Hematopoietic multipotent progenitor cell treated with erythropoietin and hydrocortisone succinate and interleukin-3 and kit ligand, for 15 days (in vitro differentiated cells): ENCODE measurements at places on chromosomes 6 and 20.

- no peak for DNase-seq
These were observed 114.1 kb downstream of the SCAF8 start for GRCh38 chr6:154847318-154847717.

DNA sequence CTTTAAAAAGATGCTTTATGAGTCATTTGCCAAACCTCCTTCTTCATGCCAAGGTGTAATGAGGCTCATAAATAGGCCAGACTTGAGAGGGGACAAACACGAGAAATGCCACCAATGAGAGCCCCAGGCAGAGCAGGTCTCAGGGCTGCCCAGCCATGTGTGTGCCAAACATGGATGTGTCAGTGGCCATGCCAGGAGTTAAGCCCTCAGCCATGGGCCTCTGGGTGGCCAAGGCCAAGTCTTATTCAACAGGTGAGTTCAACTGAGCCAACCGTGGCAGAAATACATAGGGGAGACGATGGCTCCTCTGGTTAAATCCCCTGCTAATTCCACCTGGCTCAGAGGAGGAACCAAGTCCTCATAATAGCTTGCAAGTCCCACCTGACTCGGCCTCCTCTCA lies 358.8 kb downstream of the PREX1 start:
- no peak for DNase-seq

DNA sequence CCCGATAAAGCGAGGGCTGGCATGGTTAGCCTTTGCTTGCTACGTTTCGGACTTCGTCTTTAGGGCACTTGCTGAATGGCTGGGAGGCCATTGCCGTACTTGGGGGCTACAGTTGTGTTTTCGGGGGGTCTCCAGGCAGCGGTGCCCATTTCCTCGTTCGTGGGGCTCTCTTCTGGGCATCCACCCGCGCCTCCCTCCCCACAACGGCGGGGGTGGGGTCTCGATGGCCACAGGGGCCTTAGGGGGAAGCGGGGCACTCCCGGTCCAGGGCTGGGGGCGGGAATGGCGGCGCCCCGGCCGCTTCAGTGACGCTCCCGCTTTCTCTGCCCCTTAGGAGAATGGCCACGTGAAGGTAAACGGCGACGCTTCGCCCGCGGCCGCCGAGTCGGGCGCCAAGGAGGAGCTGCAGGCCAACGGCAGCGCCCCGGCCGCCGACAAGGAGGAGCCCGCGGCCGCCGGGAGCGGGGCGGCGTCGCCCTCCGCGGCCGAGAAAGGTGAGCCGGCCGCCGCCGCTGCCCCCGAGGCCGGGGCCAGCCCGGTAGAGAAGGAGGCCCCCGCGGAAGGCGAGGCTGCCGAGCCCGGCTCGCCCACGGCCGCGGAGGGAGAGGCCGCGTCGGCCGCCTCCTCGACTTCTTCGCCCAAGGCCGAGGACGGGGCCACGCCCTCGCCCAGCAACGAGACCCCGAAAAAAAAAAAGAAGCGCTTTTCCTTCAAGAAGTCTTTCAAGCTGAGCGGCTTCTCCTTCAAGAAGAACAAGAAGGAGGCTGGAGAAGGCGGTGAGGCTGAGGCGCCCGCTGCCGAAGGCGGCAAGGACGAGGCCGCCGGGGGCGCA lies 2.4 kb downstream of the MARCKS start:
- DNase-seq = no peak

- DNase-seq = no peak
These were observed 155.3 kb downstream of the ZMYND8 start for GRCh38 chr20:47201074-47201730.

DNA sequence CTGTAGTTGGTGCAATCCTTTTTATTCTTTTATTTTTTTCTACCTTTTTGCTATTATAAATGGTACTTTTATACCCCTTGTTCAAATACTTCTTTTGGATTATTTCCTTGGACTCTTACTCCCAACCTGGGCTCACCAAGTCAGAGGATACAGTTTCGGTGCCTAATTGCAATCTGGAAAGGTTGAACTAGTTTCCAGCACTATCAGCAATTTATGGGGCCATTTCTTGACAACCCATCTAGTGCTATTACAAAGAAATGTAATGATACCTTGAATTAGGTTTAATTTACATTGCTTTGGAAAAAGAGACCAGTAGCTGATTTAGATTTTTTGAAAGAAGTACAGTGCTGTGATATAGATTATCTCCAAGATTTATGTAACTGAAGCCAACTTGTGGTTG lies 5.2 kb downstream of the PTPRA start:
- no peak for DNase-seq

GRCh38 chr6:17725083-17725482 lies 18.4 kb upstream of the NUP153 start:
- DNase-seq = no peak

- DNase-seq = no peak
These were observed 237.1 kb upstream of the AFDN start for GRCh38 chr6:167589615-167589940.

GRCh38 chr6:121816361-121816760 lies 380.9 kb downstream of the GJA1 start:
- DNase-seq = no peak

DNA sequence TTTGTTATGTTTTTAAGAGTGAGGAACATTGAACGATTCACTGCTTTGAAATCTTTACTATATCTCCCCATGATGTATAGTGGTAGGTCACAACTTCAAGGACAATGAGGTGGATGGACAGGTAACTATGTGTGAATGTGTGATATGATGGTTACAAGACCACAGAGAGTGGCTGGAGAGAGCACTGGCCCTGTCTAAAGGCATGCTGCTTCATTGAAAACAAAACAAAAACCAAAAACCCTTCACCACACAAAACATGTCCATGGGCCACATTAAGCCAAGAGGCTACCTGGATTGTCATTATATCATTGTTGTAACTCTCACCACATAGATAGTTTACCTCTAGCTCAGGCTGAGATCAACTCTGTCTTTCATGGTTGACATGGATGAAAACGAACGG lies 180.6 kb upstream of the TENT5A start:
- no peak for DNase-seq

DNA sequence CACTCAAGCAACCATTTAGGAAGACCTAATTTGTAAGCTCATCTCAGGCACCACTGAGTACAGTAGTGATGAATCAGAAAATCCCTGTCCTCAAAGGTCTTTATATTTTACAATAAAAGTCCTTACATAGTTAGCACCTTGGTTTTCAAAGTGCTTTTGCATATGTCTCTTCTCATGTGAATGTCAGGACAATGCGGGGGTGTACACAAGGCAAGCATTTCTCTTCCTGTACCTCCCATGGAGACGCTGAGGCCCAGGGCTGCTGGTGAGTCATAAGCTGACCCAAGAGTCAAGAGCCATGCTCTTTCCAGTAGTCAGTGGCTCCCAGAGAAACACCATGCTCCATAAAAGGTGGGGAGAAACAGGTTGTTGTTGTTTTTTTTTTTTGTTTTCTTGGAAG lies 174.0 kb downstream of the GJA10 start:
- DNase-seq = no peak

- no peak for DNase-seq
These were observed 109.3 kb downstream of the IPCEF1 start for GRCh38 chr6:154247119-154247861.

- DNase-seq = no peak
These were observed 823 bp downstream of the NHLRC1 start for GRCh38 chr6:18121580-18122127.

DNA sequence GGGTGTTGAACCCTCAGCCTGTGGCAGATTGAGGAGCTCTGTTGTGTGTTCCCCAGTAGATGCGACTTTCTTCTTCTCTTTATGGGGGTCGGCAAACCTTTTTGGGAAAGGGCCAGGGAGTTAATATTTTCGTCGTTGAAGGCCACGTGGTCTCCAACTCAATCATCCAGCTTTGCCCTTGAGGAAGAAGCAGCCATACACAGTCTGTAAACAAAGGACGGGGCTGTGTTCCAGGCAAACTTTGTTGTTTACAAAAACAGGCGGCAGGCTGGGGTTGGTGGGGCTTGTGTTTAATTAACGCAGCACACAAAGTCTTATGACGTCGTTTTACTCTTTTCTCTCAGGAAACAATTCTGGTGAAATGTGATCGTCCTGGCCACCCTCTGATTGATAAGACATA lies 20.2 kb downstream of the KIF25 start:
- no peak for DNase-seq

DNA sequence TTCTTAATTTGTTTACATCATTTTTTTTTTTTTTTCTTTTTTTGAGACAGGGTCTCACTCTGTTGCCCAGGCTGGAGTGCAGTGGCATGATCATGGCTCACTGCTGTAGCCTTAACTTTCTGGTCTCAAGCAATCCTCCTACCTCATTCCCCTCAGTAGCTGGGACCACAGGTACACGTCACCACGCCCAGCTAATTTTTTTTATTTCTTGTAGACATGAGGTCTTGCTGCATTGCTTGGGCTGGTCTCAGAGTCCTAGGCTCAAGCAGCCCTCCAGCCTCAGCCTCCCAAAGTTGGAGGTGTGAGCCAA lies 30.3 kb downstream of the RPF2 start:
- no peak for DNase-seq

GRCh38 chr6:36979347-36979742 lies 6.7 kb downstream of the MTCH1 start:
- peak; percentile 76 for DNase-seq

- no peak for DNase-seq
These were observed 6.0 kb downstream of the CTSZ start for GRCh38 chr20:59001068-59001448.

DNA sequence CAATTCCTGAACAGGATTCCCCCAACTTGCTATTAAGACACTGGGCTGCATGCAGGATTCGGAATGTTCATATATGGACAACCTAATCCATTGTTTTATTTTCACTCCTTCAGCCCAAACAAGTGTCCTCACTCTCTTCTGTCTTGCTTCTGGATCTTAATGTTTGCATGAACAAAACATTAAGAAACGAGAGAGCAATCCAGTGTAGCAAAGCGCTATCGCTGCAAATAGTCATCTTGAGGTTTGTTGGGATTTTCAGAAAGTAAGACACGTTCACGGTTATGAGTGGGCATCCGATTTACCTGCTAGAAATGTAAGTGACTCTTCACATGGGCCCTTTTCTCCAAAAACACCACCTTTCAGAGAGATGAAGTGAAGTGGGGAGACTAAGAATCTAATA lies 156.4 kb downstream of the MBOAT1 start:
- DNase-seq = no peak

- DNase-seq = no peak
These were observed 22.7 kb upstream of the NTSR1 start for GRCh38 chr20:62685781-62686555.

- no peak for DNase-seq
These were observed 93.6 kb downstream of the ARMC2 start for GRCh38 chr6:108941859-108942258.

GRCh38 chr6:143697076-143697800 lies 19.5 kb downstream of the PHACTR2 start:
- no peak for DNase-seq

GRCh38 chr6:116560130-116560529 lies 6.6 kb downstream of the CALHM4 start:
- no peak for DNase-seq

DNA sequence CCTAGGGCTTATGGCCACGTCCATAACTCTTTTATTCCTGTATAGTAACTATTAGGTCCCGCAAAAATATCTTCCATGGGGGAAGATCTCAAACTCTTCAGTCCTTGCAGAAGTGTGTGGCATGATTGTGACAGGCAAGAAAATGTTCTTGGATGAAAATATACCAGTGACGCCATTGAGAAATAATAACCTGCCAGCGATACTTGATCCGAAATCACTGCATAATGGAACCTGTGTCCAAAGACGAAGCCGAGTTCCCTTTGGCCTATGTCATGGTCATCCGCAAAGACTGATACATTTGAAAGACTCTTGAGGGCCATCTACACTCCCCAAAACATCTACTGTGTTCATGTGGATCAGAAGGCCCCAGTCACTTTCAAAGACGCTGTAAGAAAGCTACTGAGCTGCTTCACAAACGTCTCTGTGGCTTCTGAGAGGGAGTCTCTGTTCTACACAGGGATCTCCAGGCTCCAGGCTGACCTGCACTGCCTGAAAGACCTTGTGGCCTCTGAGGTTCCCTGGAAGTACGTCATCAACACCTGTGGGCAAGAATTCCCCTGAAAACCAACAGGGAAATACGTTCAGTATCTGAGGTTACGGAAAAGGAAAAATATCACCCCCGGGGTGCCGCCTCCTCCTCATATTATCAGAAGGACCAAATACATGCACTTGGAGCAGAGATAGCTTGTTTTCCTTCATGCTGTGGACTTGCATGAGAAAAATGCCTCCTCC lies 6.9 kb upstream of the GCNT2 start:
- no peak for DNase-seq

- DNase-seq = peak; percentile 73
These were observed 15.2 kb upstream of the ZNF335 start for GRCh38 chr20:45987108-45987780.

DNA sequence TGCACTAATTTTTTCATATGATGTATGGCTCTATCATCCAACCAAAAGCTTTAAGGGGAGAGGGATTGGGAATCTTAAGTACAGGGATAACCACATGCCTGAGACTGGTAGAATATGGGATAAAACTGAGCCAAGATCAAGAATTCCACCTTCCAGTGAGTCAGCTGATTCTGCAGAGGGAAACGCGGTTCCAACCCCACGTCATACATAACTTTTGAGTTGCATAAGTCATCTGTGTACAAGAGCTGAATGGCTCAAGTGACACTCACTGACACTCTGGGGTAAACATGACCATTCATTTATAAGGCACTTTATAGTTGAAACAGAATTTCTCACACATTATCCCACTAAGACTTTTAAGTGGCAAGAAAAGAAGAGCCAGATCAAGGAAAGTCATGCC lies 16.4 kb downstream of the TRIM27 start:
- no peak for DNase-seq

- no peak for DNase-seq
These were observed 81.3 kb upstream of the BMP2 start for GRCh38 chr20:6686171-6686570.

- DNase-seq = no peak
These were observed 158.1 kb upstream of the B3GAT2 start for GRCh38 chr6:71114986-71115385.

- DNase-seq = no peak
These were observed 15.2 kb downstream of the BCAS4 start for GRCh38 chr20:50810063-50810462.

- DNase-seq = no peak
These were observed 11.0 kb downstream of the SMOC2 start for GRCh38 chr6:168451805-168452517.

DNA sequence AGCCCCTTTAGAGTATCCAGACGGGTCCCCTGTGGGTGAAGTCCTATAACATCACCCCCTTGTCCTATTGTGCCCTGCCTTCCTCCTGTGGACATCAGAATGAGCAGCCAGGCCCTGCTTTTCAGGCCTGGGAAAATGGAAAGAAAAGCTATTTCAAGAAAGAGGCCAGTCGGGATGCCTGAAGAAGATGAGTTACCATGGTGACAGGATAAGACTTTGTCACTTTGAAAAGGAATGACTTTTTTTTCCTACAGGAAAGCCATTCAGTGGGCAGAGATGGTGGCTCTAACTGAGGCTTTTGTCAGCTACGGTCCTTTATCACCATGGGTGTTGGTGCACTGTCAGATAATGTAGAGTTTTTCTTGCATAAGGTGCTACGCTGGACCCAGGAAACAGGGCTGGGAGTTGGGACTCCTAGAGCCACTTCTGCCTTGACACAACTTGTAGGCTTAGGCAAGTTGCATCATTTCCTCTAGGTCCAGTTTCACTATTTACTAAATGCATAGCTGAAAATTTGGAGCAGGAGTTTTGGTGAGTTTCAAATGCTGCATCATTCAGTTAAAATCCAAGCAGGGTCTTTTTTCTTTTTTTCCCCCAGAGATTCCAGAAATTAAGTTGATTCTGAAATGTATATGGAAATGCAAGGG lies 293.6 kb upstream of the PRND start:
- DNase-seq = no peak
